ENCODE measurements at places on chromosomes 7 and 10.

- DNase-seq = no peak
These were observed 1.6 kb downstream of the SEPHS1 start for GRCh38 chr10:13346283-13347042.

- DNase-seq = no peak
These were observed 62.8 kb upstream of the SAMD8 start for GRCh38 chr10:75048669-75049098.

DNA sequence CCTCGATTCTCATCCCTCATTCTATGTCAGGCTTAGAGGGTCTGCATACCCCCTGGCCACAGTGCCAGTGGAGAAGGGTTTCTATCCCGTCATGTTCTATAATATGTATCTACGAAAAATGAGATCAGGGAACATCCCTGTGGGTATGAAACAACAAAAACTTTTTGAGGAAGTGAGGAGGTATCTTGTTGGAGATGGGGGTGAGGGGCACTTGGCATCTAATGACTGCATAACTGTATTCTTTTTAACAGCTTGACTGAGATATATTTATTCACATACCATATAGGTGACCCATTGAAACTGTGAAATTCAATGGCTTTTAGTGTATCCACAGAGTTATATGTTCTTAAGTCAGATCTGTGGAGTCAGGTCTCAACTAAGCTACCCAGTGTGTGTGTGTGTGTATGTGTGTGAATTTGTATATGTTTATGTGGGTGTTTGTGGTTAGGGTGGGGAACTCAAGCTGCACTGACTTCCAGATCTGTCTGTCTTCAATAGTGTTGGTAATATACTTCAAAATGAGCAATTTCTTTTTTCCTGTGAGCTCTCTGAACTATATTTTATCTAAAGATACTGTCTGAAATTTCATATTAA is 528.9 kb downstream of the CNTNAP2 start:
- no peak for DNase-seq

DNA sequence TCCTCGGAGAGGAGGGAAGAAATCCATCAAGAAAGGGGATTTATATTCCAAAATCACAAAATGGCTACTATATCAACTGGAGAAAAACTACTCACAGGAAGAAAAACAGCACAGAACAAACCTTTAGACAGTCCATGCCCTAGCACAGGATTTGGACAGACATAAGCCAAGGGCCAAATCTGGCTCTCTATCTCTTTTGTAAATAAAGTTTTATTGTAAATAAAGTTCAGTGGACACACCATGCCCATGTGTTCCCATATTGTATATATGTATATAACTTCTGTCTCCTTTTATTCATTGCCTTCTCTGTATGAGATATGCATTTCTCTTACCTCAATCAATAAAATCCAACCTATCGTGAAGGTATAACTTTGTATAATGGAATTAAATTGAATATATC is 742.8 kb upstream of the LRRTM3 start:
- DNase-seq = no peak

DNA sequence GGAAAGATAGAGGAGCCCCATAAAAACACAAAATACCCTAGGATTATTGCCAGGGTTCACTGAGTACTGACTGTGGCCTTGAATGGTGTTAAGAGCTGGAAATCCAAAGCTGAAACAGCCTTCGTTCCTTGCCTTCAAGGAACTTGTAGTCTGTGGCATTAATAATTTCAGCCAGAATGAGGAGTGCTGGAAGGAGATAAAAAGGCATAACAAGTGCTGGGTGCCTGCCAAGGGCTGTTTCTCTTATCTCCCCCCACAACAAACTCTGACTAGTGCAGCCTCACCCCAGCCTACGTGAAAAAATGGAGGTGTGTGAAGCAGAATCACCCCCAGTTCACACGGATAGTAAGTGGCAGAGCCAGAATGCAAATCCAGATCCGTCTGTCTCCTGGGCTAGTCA is 199.1 kb upstream of the LYZL2 start:
- no peak for DNase-seq

DNA sequence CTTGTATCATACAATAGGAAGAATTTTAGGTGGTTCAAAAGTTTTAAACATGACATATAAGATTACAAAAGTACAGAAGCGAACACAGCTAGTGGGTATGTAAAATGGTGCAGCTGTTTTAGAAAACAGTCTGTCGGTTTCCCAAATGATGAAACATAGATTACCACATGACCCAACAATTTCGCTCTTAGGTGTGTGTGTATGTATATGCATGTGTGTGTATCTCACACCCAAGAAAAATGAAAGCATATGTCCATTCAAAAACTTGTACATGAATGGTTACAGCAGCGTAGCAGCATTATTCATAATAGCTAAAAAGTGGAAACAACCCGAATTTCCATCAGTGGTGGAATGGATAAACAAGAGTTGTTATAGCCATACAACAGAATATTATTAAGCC is 23.5 kb downstream of the AFAP1L2 start:
- DNase-seq = no peak

DNA sequence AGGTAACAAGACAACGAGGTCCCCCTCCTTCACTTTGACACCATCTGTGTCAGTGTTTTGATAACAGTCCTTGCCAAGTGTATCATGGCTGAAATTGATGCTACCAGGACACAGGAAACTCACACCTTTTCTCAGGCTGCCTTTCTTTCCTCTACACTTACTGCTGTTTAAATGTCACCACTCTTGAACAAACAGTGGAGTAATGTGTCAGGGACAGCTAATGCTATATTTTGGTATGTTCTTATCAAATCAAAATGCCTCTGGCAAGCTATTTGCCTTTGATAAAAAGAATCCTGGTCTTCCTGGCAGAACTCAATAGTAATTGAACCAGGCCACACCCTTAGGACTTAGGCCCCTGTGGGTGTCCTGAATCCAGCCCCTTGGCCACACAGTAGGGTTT is 692.9 kb downstream of the LRMDA start:
- DNase-seq = no peak

DNA sequence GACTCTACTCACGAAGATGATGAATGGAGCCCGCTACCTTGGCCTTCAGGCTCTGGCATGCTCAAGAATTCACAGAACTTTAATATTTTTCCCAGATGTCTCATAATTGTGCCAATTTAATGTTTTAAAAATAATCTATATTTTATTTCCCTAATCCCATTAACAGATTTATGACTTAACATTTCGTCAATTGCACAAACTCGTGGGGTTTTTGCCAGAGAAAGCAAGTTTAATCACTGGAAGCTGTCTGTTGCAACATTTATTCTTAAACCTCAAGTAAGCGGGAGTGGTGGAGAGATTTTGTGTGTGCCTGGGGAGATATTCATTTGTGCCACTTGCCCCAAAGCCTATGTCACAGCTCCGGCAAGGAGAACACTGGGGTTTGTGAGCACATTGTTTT is 117.9 kb downstream of the TEX36 start:
- no peak for DNase-seq

- no peak for DNase-seq
These were observed 53.6 kb upstream of the WNT16 start for GRCh38 chr7:121275204-121275603.

- DNase-seq = no peak
These were observed 81.2 kb downstream of the ANKRD7 start for GRCh38 chr7:118305671-118306070.

GRCh38 chr7:21944616-21945453 is 864 bp downstream of the CDCA7L start:
- DNase-seq = peak; percentile 6

DNA sequence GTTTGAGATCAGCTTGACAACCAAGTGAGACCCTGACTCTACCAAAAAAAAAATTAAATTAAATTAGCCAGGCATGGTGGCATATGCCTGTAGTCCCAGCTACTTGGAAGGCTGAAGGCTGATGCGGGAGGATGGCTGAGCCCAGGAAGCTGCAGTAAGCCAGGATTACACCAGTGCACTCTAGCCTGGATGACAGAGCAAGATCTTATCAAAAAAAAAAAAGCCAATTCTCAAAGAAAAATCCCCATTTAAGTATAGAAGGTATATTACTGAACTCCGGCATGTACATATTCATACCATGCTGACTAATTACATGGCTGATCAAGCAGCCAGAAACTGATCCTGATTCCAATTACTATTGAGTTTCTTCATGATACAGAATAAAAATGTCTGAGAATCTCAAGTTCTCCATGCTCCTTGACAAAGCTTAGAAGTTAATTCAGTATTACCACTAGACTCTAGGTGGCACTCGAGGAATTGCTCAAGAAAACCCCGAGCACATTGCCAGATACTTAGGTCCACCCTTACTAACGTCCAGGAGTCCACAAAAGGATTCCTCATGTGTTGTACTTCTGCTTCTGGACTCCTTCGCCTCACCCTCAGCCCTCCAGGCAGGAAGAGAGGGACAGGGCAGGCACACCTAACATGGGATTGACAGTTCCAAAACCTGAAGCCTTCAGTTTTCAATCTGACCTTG is 148.9 kb downstream of the PARD3 start:
- DNase-seq = no peak

DNA sequence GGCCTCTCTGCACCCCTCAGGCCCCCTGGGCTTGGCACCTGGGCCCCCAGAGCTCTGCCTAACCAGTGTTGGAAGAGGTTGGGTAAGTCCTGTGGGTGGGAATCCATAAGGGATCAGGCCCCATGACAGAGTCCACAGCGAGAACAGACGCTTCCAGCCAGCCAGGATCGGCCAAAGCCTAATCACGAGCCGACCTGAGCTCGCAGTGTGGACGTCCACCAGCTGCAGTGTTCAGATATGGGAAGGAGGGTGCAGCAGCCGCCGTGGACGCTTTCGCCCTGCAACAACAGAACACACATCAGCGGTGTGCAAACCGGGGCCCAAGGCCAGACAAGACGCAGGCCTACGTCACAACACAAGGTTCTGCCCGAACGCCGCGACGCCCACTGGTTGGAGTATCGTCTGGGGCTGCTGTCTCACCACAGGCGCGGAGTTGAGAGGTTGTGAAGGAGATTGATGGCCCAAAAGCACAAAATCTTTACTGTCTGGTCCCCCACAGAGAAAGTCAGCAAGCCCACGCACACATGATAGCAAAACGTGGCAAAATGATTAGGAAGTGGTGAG is 102.1 kb downstream of the FOXL3 start:
- no peak for DNase-seq

DNA sequence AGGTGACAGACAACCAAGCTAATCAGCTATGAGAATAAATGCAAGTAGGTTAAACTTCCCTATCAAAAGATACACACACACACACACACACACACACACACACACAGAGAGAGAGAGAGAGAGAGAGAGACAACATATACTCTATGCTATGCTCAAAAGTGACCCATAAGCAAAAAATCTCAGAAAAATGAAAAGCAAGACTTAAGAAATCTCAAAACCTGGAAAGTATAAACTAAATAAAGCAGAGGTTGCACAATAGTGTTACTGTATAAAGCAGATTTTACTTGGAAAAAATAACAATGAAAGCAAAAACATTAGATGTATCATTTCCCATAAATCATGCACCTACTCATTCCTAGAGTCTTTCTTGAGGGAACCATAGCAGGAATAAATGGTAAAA is 221.5 kb downstream of the INHBA start:
- no peak for DNase-seq

- DNase-seq = no peak
These were observed 636.2 kb upstream of the LRRN3 start for GRCh38 chr7:110454713-110455112.

DNA sequence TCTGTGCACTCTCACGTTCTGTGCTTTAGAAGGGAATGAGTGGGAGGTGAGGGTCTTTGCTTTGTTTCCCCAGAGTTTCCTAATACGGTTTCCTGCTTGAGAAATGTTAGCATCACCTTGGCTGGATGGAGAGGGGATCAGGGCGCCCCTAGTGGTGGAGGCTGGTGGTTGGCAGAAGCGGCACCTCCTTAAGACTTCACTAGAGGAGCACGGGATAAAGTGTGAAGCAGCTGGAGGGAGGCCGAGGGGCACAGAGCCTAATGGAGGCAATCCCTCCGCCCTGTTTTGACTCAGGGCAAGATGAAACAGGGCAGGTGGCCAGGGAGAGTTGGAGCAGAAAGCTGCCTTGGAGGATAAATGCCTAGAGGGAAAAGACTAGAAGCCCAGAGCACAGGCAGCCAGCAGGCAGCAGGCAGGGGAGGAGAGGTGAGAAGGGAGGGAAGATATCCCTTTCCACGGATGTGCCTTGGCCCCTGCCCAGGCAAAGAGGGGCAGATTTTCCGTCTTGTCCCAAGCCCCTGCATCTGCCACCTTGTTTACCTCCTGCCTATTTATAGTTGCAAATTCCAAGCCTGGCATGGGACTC is 56.0 kb upstream of the BTRC start:
- DNase-seq = peak; percentile 60

Data from T follicular helper cell (primary cell).